Left colon (tissue), 2 donors: ENCODE measurements at places on chromosomes 6 and 20. TPM values are rescaled to one million over a fixed set of nuclear protein-coding genes. Genes with fewer than 3 reads are reported as not detected.
A peak's percentile ranks its signal among the peaks of the same experiment; 100 is the strongest.

GRCh38 chr6:161684731-161685475 is 411.0 kb upstream of the AGPAT4 start:
- no peak for DNase-seq

GRCh38 chr6:142809947-142810346 is 135.0 kb downstream of the HIVEP2 start:
- no peak for DNase-seq

DNA sequence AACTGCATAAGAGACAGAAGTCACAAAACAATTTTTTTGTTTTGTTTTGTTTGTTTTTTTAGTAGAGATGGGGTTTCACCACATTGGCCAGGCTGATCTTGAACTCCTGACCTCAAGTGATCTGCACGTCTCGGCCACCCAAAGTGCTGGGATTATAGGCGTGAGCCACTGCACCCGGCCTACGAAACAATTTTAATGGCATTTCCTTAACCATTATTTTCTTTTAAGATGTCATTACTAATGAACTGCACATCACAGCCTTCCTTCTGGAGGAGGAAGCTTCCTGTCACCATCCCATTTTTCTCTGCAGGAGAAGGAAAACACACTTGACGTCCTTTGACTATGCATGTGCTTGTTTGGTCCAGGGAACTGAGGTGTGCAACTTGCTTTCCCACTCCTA is 125.3 kb upstream of the AKIRIN2 start:
- no peak for DNase-seq

DNA sequence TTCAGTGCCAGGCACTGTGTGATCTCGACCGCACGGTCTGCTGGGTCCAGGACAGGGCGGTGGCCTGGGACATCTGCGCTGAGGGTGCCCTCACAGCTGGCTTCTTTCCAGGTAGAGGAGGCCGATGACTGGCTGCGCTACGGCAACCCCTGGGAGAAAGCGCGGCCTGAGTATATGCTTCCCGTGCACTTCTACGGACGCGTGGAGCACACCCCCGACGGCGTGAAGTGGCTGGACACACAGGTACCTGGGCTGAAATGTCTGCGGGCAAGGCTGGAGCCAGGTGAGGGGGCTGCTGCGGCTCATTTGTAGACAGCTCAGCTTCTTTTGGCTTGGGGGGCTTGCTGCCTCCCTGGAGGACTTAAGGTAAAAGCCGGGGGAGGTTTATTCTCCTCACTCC is 26.6 kb downstream of the PYGB start:
- peak; percentile 8 for DNase-seq

- DNase-seq, result no peak
Measured at GRCh38 chr6:133887156-133887879, 1.6 kb upstream of the TCF21 start.

GRCh38 chr6:156185113-156185512 is 592.1 kb upstream of the ARID1B start:
- DNase-seq, result no peak

GRCh38 chr20:62805711-62806382 is 1.2 kb downstream of the OGFR start:
- peak; percentile 60 for DNase-seq

PPP1R14C gene
- total RNA-seq, result 40.0 TPM

PRSS16 gene
- 23.2 TPM for total RNA-seq

C6orf58 gene
- not detected for total RNA-seq

CST5 gene
- not detected for total RNA-seq

TAGAP gene
- 2.8 TPM for total RNA-seq

RCAN2 gene
- total RNA-seq, result 4.0 TPM
